ENCODE measurements at places on chromosomes 4 and X. TPM values are rescaled to one million over a fixed set of nuclear protein-coding genes. Genes with fewer than 3 reads are reported as not detected.

GRCh38 chrX:57266871-57267270 lies 19.6 kb upstream of the FAAH2 start:
- H3K4me3 ChIP-seq, result no peak overlapping the region
- H3K27ac ChIP-seq, result no peak overlapping the region
- no peaks in the 10 kb centered on the region for H3K27me3 ChIP-seq
- DNase-seq, result no peak
- H3K36me3 ChIP-seq, result peaks cover 2% of the 10 kb centered on the region

DNA sequence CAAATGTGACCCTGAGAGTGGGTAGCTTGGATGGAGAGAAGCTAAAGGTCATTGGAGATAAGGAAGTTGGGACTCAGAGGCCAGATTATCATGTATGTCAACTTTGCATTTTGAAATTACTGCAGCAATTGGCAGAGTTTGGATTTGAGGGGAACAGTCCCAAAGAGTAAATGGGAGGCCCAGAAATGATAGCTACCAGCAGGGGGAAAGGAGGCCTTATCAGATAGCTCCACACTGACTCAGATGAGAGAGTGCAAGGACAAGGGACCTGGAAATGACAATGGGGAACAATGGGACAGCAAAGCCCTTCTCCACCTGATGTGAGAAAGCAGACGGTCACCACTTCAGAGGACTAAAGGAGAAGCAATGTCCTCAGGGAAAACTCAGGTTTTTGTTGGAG lies 201.5 kb upstream of the JADE1 start:
- no peak overlapping the region for H3K4me3 ChIP-seq
- peaks cover 26% of the 10 kb centered on the region for H3K4me1 ChIP-seq
- no peak overlapping the region for H3K27ac ChIP-seq
- no peaks in the 10 kb centered on the region for H3K27me3 ChIP-seq
- no peaks in the 10 kb centered on the region for H3K36me3 ChIP-seq

GRCh38 chr4:26525136-26525770 lies 35.0 kb upstream of the CCKAR start:
- H3K4me1 ChIP-seq, result peaks cover 16% of the 10 kb centered on the region
- H3K27me3 ChIP-seq, result no peaks in the 10 kb centered on the region
- H3K4me3 ChIP-seq, result no peak overlapping the region
- DNase-seq, result no peak

- no peak overlapping the region for H3K4me3 ChIP-seq
- DNase-seq, result no peak
- no peaks in the 10 kb centered on the region for H3K27me3 ChIP-seq
- H3K27ac ChIP-seq, result no peak overlapping the region
- no peaks in the 10 kb centered on the region for H3K4me1 ChIP-seq
- no peaks in the 10 kb centered on the region for H3K36me3 ChIP-seq
Observed at GRCh38 chr4:82715731-82716617, 82.6 kb downstream of the SCD5 start.

The TRPC5OS gene
- total RNA-seq, result not detected

Data from mesothelial cell of epicardium (in vitro differentiated cells).